ENCODE measurements at places on chromosomes 1 and 21.

- no peak for DNase-seq
Measured at GRCh38 chr1:230243146-230243545, 176.1 kb downstream of the GALNT2 start.

DNA sequence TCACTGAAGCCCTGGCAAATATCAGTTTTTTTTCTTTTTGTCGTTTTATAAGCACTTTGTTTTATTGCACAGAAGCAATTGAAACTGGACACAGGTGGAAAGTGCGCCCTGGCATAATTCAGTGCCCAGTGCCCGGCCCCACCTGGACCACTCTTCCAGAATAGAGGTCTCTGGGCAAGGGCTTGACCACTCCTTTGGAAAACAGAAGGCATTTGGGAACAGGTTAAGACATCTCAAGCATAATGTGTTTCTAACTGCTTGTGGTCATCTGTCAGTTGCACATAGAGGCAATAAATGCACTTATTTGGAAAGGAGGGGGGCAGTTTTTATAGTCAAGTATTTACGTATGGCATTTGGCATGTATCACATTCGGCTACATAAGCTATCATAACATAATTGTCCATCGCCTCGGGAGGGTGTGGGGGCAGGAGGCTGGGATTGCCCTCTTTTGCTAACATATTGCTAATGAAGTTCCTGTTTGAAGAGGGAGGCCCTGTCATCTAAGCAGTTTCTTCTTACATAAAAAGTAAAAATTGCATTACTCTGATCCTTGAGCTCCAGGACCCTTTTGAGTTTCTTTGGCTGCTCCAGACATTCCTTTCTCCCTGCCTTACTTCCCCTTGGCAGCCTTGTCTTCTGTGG lies 14.7 kb upstream of the CD2 start:
- DNase-seq = no peak

DNA sequence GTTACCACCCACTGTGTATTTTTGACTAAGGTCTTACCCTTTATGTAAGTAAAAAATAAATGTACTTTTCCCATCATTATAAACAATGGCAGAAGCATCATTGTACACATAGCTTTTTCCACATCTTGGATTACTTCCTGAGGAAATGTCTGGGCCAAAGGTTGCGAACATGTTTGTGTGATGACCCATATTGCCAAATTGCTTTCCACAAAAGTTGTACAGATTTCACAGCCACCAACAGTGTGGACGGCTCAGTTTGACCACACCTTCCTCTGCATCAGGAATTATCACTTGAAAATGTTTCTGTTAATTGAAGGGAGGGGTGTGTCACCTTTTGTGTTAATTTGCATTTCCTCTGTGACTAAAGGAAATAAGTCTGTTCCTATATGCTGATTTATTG lies 25.7 kb downstream of the AKNAD1 start:
- peak; percentile 65 for DNase-seq

- DNase-seq = peak; percentile 67
Measured at GRCh38 chr1:68331117-68331865, 99.0 kb upstream of the WLS start.

GRCh38 chr1:52571783-52572182 lies 18.9 kb upstream of the TUT4 start:
- DNase-seq = no peak

DNA sequence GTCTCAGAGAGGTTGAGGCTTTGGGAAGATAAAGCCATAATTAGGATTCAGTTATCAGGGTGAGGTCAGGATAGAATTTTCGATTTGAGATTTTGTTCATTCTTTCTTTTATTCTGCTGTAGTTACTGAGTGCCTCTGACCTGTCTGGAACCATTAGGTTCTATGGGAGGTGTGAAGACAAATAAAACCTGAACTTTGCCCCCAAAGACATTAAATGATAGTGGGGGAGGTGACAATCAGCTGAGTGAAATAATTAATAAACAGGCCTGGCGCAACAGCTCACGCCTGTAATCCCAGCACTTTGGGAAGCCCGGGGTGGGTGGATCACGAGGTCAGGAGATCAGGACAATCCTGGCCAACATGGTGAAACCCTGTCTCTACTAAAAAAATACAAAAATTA lies 55.0 kb upstream of the SPATA6 start:
- DNase-seq = no peak

GRCh38 chr1:109089242-109090015 lies 1.1 kb upstream of the TMEM167B start:
- no peak for DNase-seq

DNA sequence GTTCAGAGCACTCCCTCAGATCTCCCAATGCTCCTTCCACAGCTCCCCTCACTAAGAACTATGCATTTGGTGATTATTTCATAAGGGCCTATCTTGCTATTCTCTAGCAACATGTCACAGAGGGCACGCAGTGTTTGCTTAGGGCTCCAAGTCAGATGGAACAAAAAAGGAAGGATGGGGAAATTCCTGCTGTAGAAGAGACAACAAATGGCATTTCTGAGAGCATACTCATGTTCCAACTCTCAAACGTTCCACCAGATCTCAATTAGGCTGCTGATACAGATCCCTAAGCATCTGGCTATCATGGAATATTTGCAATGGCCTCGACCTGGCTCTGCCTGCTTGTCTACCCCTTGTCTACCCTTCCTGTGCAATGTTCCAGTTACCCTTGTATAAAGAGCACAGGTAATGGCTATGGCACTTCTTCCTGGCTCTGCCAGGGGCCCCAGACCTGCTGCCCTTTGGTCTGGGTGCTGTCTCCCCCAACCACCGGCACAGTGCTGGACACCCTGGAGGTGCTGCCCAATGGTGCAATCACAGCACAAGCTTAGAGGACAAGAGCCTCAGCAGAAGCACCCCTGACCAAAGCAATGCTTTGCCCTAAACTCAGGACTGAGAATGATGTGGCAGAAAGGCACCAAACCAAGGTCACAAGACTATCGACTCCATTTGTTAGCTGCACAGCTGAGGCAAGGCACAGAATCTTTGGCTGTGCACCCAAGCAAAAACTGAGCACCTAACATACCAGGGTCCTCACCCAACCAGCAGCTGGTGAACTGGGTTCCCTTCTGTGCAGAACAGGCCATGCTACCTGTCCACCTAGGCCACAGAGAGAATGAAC lies 3.6 kb downstream of the PARP1 start:
- DNase-seq = peak; percentile 6

GRCh38 chr1:172969611-172970010 lies 81.1 kb downstream of the TNFSF18 start:
- peak; percentile 57 for DNase-seq

DNA sequence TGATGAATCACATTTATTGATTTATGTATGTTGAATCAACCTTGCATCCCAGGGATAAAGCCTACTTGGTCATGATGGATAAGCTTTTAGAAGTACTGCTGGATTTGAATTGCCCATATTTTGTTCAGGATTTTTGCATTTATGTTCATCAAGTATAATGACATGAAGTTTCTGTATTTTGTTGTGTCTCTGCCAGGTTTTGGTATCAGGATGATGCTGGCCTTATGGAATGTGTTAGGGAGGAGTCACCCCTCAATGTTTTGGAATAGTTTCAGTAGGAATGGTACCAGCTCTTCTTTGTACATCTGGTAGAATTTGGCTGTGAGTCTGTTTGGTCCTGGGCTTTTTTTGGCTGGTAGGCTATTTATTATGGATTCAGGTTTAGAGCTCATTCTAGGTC lies 1643.1 kb upstream of the B3GALT2 start:
- DNase-seq = peak; percentile 7

DNA sequence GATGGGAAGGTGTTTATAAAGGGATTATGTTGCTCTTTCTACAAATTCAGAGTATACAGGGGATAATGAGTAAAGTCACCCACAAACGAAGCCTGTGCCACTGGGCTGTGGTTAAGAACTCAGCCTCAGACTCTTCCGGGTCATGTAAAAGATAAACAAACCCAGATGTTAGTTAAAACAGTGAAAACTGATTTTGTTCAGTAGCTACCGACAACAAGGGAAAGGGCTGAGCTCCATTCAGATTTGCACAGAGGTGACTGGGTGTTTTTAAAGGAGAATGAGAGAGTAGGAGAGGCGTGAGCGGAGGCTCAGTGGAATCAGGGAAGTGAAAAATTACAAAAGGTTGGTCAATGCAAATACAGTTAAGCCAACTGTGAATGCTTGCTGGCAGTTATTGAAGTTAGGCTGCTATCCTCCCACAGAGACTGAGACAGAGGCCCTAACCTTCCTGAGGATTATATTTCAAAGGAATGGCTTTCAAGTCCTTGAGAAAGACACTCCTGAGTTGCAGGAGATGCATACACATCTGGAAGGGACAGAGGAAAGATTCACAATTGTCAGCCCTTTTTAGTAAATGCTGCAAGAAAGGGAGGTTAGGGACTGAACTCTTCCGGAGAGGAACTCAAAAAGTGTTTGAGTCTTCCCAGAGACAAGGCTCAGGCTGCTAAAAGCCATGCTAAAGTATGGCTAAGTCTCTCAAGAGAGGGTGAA lies 29.9 kb upstream of the SAMD13 start:
- DNase-seq = no peak

- peak; percentile 20 for DNase-seq
Measured at GRCh38 chr1:64744492-64745180, at the start of gene RAVER2. RAVER2 (plus strand) TSS chr1:64745075; CDS start chr1:64745173, 98 bp downstream.

- DNase-seq = no peak
Measured at GRCh38 chr1:38120552-38121230, 74.1 kb upstream of the POU3F1 start.

- no peak for DNase-seq
Measured at GRCh38 chr1:225004396-225004795, 74.9 kb downstream of the DNAH14 start.

DNA sequence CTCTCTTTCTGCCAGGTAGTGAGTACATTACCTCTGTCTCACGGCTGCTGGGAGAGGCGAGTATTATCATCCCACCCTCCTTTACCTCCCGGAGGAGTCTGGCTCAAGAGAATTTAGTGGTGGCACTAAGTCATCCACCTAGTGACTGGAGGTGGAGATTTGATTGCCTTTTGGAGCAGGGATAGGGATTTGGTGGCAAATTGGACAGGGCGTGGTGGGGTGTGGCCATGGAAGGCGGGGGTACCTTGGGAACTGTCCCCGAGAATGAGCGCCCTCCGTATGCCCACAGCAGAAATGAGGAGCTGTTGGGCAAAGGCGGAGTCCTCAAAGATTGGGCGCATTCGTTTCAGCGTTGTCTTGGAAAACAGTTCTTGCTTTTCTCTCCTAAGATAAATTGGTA lies 32.1 kb upstream of the HMGN1 start:
- DNase-seq = no peak

- no peak for DNase-seq
Measured at GRCh38 chr1:105210747-105211146, 1461.0 kb downstream of the AMY1C start.

- no peak for DNase-seq
Measured at GRCh38 chr1:170741678-170742077, 77.7 kb downstream of the PRRX1 start.

DNA sequence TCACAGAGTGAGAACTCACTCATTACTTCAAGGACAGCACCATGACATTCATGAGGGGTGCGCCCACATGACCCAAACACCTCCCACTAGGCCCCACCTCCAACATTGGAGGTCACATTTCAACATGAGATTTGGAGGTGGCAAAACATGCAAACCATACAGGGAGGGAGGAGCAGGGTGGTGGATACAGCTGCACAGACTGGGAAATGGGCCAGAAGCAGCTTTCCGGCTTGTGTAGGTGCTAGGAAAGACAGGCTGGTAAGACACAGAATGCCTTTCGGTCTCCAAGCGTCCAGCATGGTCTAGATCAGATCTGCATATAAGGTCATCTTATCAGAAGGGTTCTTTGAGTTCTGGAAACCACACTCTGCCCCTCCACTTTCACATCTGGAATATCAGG lies 35.1 kb upstream of the TINAGL1 start:
- no peak for DNase-seq
